Left cardiac atrium (tissue), 4 donors: ENCODE measurements at places on chromosomes 6 and 20.
A peak's percentile ranks its signal among the peaks of the same experiment; 100 is the strongest.

- DNase-seq = no peak
Measured at GRCh38 chr20:20143646-20144045, 91.3 kb downstream of the CFAP61 start.

GRCh38 chr6:77450924-77451323, 12.4 kb downstream of the HTR1B start:
- DNase-seq = no peak

- no peak for DNase-seq
Measured at GRCh38 chr6:163381118-163381756, 33.3 kb upstream of the QKI start.

DNA sequence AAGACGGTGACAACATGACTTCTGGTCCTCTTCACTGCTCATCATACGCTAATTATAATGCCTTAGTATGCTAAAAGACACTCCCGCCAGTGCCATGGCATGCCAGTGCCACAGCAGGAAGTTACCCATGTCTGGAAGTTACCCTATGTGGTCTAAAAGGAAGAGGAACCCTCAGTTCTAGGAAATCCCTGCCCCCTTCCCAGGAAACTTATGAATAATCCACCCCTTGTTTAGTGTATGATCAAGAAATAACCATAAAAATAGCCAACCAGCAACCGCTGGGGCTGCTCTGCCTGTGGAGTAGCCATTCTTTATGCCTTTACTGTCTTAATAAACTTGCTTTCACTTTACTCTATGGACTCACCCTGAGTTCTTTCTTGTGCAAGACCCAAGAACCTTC, 15.8 kb upstream of the SERPINB9 start:
- DNase-seq = no peak

GRCh38 chr20:15012566-15012965, 675.2 kb upstream of the FLRT3 start:
- no peak for DNase-seq

GRCh38 chr6:158485431-158485830, 74.5 kb upstream of the TMEM181 start:
- DNase-seq = no peak

DNA sequence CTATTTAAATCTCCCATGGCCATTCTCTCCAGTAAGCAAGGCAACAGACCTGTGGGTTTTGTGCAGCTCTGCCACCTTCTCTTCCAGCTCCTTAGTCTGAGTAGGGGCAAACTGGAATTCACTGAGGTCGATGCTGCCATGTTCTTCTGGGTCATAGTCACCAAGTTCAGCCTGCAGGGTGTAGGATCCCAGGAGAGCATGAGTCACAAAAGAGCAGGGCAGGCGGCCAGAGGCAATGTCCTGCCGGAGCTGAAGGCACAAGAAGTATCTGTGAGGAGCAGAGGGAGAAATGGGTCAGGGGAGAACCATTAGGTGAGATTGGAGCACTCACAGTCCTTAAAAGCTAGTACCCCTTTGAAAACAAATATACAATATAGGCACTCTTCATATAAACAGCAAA, 73.7 kb downstream of the SMLR1 start:
- peak; percentile 51 for DNase-seq

- DNase-seq = no peak
Measured at GRCh38 chr20:3720068-3720467, 7.7 kb upstream of the SIGLEC1 start.

GRCh38 chr6:136226674-136227377, 23.3 kb downstream of the MTFR2 start:
- no peak for DNase-seq

DNA sequence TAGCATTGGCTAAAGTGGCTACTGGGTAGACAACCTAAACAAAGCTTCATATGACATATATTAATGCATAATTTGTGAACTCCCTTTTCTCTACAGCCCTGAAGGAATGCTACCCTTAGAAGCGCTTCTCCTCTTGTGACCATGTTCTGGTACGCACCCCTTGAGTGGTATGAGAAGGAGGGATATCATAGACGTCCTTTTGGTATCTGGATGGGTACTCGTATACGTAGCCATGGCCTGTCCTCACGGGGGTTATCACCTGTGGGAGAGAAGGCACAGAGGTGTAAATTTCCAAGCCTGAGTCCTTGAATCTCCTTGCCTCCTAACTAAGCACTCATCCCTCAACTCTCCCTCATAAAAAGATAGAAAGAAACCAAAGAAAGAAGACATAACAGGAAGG, 39.0 kb downstream of the NEDD9 start:
- DNase-seq = no peak

GRCh38 chr6:4474810-4475209, 301.4 kb upstream of the CDYL start:
- DNase-seq = no peak
